ENCODE measurements at places on chromosomes 2 and 18.
A peak's percentile ranks its signal among the peaks of the same experiment; 100 is the strongest.

GRCh38 chr2:87996570-87996969 lies 19.8 kb downstream of the RNU2-63P start:
- DNase-seq: no peak

DNA sequence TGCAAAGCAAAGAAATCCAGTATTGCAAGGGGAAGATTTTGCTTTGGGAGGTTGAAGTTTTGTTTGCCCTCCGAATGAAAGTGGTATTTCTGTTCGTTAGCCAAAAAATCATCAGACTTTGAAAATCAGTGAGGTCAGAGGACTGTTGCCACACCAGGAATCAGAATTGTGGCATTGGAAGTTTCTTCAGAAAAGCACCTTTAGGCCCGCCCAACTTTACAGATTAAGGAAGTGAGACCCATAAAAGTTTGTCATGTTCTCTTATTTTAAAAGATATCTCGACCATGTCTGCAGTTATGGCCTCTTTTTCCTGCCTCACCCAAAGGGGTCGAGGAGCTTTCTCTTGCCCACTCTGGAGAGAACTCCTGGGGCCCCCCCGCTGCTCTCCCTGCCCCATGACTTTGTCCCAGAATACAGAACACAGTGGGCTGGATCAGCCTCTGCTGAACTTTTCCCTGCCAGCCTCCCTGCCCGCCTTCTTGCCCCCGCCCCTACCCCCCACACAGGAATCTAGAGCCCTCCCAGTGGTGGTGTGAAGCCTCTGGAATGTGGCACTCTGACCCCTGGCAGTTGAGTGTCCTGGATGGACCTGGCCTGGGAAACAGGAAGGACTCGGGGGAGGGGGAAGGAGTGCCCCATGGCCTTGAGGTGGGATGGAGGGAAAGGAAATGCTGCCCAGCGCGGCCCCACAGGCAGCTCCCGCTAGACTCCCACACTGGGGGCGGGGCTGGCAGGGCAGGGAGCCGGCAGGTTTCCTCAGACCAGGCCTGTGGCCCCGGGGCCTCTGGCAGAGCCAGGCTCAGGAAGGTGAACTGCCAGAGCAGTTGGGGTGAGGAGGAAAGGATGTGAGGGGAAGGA lies 25.3 kb downstream of the CRIM1 start:
- no peak for DNase-seq

GRCh38 chr18:62109676-62110075 lies 77.2 kb downstream of the PIGN start:
- DNase-seq: no peak

GRCh38 chr2:74528600-74529356 lies 728 bp downstream of the AUP1 start:
- no peak for DNase-seq

DNA sequence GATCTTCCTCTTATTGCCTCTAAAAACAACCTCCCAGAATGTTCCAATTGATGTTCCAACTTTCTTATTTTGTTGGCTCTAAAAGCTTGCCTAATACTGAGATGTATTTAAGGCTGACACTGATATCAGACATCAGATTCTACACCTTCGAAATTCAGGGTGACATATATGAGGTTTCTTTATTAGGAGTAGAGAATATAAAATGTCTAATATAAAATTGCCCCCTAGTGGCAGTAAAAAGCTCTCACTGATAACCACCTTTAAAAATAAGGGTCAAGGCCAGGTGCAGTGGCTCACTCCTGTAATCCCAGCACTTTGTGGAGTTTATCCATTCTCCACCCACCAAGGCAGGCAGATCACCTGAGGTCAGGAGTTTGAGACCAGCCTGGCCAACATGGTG lies 789.7 kb upstream of the SLC39A10 start:
- no peak for DNase-seq

DNA sequence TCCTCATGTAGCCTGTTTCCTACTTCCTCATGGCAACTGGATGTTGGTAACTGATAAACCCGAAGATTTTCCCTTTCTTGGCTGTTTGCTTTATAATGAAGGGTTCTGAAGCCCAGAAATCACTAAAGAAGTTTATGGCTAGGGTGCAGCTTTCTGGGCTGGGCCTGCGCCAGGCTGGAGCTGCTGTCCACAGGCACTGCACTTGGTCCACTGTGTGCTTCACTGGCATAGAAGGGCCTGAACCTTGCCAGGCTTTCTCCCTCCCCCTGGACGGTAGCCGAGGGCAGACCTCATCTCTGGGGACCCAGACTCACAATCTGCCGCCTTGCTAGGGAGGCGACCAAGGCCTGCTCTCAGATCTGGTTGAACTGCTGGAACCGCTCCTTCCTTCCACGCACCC lies 133.3 kb upstream of the SPRED2 start:
- no peak for DNase-seq

DNA sequence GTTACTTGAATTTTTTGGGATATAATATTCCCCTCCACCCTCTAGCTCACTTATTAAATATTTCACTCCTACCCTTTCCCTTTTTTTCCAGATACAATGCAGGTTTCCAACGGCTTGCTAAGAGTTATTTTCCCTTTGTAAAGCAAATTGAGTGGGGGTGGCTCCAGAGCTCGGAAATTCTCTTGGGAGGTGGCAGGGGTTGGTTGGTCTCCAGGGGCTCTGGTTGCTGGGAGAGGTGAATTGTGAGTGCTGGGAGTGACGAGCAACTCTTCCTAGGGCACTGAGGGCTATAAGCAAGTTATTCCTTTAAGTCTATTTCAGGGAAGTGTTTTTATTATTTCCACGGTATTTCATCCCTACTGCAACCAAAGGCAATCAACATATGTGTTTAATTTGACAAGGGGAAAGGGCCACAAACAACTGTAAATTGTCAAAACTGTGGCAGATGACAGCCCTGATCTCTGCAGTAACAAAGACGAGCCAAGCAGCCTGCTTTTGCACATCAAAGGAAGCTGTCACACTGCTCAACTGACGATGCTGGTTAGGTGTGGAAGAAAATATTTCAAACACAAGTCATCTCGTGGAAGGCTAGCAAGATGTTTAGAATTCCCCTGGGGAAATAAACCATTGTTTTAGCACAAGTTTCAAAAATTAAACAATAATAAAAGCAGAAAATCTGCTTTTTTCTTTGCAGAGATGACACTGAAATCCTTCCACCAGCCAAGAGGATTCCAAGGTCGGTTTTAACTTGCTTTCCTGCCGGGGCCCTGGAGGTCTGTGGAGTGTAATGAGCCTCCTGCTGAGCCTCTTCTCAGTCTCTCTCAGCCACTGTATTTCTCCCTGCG lies 34.8 kb upstream of the ASXL2 start:
- DNase-seq: no peak

- DNase-seq: no peak
Measured at GRCh38 chr2:157899125-157899839, 23.2 kb upstream of the ACVR1 start.

- no peak for DNase-seq
Measured at GRCh38 chr2:141508086-141508752, 622.6 kb downstream of the LRP1B start.

GRCh38 chr18:71036783-71037182 lies 747.9 kb downstream of the SOCS6 start:
- DNase-seq: no peak

- DNase-seq: no peak
Measured at GRCh38 chr18:46663539-46663938, 6.5 kb upstream of the LOXHD1 start.

DNA sequence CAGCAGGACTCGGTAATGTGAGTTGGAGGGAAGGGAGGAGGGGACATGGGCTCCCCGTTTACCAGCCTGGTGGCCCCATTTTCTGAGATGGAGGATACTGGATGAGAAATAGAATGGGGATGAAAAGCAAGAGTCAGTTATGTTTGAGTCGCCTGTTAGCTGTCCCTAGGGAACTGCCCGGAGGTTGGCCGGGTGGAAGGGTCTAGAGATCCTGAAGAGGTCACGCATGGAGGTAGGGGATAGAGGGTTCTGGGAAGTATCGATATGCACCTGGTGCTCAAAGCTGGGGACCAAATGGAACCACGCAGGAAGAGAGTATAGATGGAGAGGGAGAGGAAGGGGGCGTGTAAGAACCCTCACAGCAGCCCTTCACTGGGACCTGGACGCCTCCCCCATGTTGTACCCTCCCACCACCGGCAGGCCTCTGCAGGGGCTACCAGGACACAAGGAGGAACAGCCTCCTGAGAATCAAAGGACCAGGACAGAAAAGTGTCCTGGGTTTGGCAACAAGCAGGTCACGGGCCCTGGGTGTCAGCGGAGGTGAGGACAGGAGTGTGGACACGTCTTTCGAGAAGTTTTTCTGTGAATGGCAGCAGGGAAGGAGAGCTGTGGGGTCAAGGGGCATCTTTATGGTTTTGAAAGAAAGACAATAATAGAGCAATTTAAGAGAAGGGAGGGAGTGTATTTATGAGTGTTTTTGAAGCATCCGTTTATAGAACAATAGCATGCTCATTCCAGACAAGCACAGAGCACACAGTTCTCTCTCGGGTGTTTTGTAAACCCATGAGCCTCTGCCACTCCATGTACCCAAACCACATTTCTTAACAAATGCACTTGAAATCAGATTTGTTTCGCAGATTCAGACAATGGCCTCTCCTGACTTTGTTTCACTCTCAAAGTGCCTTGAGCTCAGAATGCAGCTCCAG lies 132.2 kb downstream of the SMAD7 start:
- no peak for DNase-seq

DNA sequence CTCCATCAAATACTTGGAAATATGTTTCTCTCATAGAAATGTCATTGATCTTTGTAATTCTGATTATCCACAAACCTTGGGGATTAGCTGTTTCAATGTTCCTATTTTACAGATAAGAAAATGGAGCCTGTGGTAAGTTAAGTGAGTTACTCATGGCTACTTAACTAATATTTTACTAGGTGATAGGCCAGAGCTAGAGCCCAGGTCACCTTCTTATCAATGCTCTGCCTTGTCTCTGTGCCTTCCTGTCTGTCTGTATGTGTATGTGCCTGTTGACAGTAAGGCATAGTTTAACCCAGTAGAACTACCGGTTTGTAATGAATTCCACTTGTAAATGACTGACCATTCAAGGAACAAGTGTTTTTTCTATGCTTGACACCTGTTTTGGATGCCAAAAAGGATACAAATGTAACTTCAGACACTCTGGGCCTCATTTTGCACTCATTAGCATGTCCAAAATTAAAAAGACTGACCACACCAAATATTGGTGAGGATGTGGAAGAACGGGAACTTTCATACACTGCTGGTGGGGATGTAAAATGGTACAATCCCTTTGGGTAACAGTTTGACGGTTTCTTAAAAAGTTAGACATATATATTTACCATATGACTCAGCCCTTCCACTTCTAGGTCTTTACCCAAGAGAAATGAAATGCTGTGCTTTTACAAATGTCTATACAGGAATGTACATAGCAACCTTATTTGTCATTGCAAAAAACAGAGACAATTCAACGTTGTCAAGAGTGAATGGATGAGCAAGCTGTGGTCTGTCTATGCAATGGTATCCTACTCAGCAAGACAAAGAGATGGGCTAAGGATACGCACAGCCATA lies 19.6 kb upstream of the IL1A start:
- no peak for DNase-seq

GRCh38 chr2:3169106-3169870 lies 208.3 kb downstream of the EIPR1 start:
- DNase-seq: no peak

DNA sequence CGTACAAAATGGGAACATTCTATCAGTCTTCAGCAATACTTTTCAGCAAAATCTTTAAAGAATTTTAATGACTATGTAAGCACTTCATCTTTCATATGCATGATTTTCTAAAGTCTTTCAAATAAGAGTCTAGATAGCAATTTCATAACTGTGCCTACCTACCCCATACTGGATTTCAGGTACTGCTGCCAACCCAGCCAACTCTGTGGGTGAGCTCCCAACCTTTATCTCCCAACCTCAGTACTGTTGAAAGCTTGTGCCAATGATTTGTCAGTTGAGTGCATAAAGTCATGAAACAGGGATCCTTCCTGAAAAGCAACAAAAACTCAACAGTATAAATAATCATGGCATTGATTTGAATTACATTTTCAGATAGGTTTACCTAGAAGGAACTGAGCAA lies 296.9 kb downstream of the PID1 start:
- no peak for DNase-seq

DNA sequence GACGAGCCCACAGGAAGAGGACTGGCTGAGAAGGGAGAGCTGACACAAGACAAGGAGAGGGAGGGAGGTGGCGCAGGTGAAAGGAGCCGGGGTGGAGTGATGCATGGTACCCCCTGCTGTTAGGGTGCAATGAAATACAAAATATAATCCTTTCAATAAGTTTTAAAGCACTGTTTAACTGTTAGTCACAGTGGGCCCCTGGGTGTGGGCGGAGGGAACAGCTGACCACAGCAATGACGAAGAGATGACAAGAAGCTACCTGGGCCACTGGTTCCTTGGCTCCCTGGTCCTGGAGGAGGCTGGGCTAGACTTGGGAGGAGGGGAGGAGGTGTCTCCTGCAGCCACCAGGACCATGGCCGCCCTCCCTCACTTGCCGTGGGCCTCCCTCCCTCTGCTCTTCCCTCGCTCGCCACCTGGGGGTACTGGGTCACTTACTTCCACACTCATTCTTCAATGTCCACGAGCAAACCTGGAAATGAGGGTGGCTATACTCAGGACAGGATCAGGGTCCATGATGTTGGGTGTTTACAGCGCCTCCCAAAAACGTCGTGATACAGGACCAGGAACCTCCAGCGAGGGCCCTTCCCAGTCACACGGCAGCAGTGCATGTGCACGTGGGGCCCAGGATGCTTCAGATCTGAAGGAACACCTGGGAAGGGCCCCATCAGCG lies 196.1 kb downstream of the ANKRD30B start:
- no peak for DNase-seq

GRCh38 chr2:2662847-2663356 lies 331.8 kb upstream of the MYT1L start:
- peak; percentile 92 for DNase-seq

DNA sequence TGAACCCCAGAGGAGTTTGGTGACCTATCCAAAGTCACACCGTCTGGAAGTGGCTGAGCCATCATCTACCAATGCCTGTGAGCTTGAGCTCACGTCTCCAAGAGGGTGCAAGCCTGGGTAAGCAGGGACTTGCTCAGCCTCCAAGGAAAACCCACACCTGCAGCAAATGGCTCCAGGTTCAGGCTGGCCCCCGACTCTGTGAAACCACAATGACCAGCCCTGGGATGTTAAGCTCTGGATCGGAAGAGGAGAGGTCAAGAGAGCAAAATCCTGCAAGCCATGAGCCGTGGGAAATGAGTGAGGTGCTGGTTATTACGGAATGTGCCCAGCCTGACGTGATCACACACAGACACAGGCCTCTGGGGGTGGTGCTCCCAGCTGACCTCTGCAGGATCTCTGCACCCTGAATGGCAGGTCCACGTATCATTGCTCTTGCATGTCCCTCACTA lies 94.1 kb upstream of the OTOS start:
- no peak for DNase-seq

DNA sequence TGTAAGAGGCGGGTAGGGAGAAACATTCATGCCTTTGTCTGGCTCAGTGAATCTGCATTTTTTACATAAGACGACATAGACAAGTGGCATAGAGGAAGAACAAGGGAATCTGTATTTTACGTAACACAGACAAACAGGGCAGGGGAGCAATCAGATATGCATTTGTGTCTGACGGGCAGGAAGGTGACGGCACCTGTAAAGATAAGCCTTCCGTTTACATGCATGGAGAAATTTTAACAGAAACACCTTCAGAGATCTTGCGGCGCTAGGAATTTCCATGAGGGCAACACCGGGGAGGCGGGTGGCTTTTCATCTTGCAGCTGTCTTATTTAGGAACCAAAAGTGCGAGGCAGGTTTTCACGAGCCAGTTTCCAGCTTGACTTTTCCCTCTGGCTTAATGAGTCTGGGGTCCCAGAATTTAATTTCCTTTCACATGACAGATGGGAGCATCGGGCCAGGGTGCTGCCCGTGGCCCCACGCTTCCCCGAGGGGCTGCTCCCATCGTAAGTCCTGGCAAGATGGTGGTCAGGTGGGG lies 42.6 kb downstream of the RTP5 start:
- no peak for DNase-seq

Measured in SHP77 (cell line).